ENCODE measurements at places on chromosomes 4 and X.

DNA sequence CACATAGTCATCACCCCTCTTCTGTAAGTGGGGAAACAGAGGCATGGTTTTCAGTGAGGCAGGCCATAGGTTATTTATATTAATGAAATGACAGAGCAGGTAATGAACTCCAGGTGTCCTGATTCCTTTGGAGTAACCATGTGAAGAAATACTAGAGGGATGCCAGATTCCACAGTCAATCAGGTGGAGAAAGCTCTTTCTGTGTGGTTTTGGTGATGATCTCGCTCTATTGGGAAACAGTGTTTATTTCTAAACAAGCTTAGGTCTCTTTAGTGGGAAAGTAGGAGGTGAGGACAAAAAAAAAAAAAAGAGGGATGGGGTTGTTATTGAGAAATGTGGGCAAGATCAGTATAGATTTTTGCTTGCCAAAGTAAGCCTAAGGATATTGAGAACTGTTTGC lies 12.2 kb downstream of the DOCK11 start:
- DNase-seq: peak; percentile 5

GRCh38 chrX:37802028-37802427 lies 22.2 kb downstream of the CYBB start:
- DNase-seq: no peak

- no peak for DNase-seq
Observed at GRCh38 chrX:152897222-152898131, at the start of gene ZNF185. Gene ZNF185 (plus strand): TSS chrX:152898067. CDS start chrX:152914490, 16,423 bp downstream.

DNA sequence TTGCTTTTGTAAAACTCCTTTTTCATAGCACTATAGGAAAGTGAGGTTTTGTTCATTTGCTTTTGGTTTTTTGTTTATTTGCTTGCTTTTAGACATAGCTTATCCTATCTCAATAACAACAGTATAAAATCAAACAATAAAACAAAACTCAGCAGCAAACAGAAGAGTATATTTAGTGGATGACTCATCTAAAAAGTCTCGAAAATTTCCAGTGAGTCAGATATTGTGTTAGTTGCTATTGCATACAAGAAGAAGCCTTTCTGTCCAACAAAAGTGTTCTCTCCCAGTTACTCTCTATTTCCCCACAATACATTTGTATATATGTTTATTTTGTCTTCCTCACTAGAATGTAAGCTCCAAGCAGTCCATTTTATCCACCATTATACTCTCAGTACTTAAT lies 36.0 kb upstream of the NPNT start:
- DNase-seq: peak; percentile 70

GRCh38 chr4:151785484-151786157 lies 24.8 kb upstream of the GATB start:
- DNase-seq: no peak
